ENCODE measurements at places on chromosomes 16 and 17.

GRCh38 chr16:72202014-72202413 is 30.1 kb upstream of the PMFBP1 start:
- DNase-seq = no peak

DNA sequence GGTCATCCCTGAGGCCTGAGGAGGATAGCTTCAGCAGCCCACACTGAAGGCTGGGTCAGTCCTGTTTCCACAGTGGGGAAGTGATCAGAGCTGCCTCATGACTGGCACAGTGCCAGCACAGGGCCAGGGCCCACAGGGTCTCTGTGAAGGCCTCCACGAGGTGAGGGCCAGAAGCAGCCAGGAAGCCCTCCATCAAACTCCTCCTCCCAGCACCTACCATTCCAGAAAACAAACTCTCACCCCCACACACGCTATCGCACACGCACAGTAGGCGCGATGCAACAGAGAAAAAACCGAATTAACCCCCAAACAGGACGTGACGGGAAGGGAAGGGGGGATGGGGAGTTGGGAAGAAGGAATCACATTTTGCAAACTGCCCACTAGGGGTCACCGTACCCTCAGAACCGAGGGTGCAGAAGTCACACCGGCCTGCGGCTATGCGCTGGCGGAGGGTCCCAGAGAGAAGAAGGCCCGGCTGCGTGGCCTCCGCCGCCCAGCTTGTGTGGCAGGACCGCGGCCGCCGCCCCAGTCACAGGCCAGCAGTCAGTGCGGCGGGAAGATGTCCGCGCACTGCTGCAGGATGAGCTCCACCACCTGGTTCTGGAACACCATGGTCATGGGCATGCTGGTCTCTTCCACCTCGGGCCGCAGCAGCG is 37.6 kb downstream of the ARHGAP27 start:
- peak; percentile 72 for DNase-seq

- DNase-seq = peak; percentile 83
Observed at GRCh38 chr17:48160177-48161081, 52.9 kb downstream of the SNX11 start.

- no peak for DNase-seq
Observed at GRCh38 chr16:89562939-89563338, 2.5 kb downstream of the RPL13 start.

DNA sequence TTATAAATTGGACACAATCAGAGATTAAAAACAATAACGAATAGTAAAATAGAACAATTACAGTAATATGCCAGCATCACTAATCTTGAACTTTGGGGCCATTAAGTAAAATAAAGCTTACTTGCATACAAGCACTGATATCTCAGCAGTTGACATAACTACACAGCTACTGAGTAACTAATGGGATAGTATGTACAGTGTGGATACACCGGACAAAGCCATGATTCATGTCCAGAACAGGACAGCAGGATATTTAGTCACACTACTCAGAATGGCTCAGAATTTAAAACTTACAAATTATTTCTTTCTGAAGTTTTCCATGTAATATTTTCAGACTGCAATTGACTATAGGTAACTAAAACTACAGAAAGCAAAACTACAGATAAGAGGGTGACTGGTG is 427.5 kb downstream of the CDH13 start:
- no peak for DNase-seq

GRCh38 chr17:21129023-21129681 is 2.4 kb downstream of the DHRS7B start:
- no peak for DNase-seq

- DNase-seq = no peak
Observed at GRCh38 chr17:52134641-52135040, 23.9 kb downstream of the CA10 start.

- no peak for DNase-seq
Observed at GRCh38 chr16:86931410-86931941, 353.1 kb downstream of the FOXL1 start.

DNA sequence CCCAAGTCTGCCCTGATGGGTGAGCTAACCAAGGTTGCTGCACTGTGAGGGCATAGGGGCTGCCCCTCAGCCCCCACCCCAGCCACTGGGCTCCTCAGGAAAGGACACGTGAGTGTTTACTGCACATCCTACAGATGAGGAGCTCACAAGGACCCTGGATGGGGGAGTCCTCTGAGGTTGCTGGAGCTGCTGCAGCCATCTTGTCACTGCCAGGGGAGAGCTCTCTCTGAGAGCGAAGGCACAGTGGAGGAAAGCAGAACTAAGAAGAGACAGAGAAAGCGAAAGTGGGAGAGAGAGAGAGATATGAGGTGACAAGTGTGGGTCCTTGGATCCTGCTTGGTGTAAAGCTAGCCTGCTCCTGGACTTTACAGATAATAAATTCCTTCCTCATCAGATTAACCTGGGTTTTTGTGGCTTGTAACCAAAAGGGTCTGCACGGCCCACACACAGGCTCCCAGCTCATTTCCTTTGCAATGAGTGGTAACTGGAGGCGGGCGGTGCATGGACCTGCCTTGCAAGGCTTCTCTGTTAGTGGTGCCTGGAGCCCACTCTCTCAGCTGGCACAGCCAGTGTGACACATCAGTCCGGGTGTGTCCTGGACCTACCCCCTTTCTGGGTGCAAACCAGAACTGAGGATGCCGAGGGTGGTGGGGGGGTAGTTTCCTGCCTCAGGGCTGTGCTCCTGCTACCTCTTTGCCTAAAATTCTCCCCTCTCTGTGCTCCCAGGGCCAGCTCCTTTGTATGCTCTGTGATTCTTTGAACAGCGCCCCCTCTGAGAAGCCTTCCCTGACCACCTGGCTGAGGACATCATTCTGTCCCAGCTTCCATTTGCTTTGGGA is 14.2 kb downstream of the SNX20 start:
- no peak for DNase-seq

DNA sequence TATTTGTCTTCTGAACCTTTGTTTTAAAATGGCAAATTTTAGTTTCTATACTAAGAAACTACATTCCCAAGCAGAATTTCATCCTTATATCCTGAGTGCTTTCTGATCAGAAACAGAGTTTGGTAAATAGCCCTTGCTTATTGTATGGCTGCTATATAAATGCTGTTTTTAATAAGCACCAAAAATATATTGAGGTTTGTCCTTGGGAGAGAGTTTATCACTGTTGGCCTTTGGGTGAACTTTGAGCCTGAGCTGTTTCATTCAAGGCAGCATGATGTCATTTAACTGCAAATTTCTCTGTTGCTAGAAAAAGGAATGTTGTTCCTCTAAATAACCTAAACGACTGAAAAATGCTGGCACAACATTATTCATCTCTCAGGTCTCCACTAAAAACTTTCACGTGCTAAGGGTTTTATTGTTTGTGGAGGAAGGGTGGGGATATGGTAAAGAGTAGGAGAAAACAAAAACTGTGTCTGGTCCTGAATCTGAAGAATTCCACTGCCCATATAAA is 334.3 kb upstream of the TBX2 start:
- no peak for DNase-seq

- no peak for DNase-seq
Observed at GRCh38 chr17:12037970-12038369, 17.3 kb downstream of the MAP2K4 start.

DNA sequence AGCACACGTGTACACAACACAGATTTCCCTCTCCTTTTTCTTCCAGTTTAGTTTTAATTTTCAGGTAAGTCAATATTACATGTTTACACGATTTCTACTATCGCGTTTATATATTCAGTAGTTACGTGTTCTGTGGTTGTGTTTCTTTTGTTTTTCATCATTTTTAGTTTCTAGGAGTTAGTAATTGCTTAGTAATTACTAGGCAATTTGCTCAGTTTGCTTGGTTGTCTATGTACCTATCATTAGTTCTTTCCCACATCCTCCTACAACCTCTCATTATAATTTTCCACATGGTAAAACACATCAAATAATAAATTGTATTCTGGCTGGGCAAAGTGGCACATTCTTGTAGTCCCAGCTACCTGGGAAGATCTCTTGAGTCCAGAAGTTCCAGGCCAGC is 24.6 kb upstream of the GUCY2D start:
- DNase-seq = no peak

GRCh38 chr16:1060416-1061340 is 11.9 kb upstream of the SSTR5 start:
- DNase-seq = no peak

- no peak for DNase-seq
Observed at GRCh38 chr16:86549076-86549892, 5.8 kb downstream of the MTHFSD start.

DNA sequence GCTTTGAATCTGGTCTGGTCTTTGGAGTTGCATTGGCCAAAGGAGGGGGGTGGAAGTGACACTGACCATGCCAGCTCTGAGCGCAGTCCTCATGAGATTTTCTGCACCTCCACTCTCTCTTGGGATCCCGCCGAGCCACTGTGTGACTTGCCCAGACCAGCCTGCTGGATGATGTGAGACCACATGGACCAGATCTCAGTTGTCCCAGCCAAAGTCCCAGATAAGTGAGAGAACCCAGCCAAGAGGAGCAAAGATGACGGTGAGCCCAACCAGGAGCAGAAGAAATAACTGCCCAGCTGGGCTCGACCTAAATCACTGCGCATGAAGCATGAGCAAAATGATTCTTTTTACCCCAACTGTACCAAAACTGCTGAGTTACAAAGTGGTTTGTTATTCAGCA is 96.5 kb upstream of the ERCC4 start:
- DNase-seq = no peak

GRCh38 chr17:69819316-69820087 is 255.5 kb upstream of the KCNJ16 start:
- no peak for DNase-seq

DNA sequence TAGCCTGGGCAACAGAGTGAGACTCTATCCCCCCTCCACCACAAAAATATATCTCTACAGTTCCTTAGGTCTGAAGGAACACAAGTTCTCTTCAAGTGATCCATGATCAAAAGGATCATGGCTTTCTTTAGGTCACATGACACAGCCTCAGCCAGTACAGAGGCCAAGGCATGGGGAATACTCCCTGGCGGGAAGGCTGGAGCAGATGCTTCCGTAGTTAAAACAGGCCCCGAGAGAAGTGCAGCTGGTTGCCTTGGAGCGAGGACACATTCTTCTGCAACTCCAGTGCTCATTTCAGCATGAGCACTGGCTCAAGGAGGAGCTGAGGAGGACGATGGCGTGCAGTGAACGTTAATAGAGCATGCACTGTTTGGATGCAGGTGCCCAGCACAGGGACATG is 13.5 kb downstream of the CDIP1 start:
- DNase-seq = no peak

DNA sequence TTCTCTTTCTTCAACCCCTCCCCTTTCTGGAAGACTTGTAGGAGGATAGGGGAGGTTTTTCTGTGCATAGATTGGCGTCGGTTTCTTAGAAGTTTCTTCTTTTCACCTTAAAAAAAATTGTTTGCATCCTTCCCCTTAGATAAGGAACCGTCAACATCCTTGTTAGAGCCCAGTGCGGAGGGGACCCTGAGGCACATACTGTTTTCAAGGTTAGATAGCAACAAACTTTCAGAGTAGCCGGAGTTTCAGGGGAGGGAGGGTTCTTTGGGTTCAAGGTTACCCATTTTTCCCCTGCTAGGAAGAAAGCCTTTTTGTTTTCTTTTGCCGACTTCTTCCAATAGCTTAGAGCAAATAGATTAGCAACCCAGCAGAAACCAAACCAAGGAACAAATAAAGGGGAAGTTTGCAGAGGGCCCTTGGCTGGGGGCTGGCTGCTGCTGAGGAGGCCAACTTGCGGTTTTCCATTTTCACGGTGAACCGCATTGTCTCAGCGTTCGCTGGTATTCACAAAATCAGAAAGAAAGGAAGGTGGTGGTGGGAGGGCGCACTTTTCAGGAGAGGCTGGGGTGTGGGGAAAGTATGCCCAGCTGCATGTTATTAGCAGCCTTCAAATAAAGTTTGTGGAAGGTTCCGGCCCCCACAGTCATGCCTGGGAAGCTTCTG is 28.8 kb downstream of the MSI2 start:
- no peak for DNase-seq

DNA sequence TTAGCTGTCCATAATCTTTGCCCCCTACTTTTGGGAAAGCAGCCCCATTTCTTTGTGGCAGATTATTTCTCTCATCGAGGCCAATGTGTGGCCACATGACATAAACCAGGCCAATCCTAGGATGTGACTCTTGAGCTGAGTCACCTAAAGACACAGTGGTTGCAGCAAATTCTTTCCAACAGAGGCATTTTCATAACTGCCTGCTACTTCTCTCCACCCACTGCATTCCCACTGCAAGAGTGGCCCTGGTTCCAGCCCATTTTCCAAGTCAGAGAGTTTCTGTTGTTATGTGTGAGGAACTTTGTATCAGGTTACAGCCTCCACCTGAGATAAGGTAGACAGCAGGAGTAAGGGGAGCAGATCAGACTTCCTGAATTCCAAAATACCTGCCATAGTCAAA is 195.2 kb downstream of the RGS9 start:
- no peak for DNase-seq

- no peak for DNase-seq
Observed at GRCh38 chr17:70588003-70588402, 418.7 kb downstream of the KCNJ2 start.

DNA sequence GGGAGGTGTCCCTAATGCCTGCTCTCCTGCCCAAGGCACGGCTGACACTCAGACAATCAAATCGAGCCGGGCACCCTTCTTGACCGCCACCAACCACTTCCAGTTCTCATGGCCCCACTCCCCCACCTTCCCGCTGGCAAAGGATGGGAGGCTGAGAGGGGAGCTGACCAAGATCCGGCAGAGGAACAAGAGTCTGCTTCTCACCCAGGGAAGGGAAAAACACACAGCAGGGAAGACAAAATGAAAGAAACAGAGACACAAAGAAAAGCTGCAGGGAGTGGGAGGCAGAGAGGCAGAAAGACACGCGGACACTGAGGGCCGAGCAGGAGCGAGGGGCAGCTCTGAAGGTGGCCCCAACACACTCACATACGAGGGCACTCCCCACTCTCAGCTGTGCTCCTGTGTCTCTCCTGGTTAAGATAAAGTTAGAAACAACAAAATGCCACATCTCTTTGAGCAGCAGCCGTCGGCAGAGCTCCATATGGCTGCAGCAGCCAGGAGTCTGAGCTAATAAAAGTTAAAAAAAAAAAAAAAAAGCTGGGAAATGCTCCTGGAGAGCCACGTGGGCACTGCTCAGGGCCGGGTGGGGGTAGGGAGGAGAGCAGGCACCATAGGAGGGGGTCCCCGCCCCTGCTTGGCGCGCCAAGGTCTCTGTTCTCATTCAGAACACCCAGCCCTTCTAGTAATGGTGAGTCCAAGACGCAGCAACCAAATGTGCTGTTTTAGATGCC is 7.4 kb downstream of the LRRC75A start:
- DNase-seq = no peak

DNA sequence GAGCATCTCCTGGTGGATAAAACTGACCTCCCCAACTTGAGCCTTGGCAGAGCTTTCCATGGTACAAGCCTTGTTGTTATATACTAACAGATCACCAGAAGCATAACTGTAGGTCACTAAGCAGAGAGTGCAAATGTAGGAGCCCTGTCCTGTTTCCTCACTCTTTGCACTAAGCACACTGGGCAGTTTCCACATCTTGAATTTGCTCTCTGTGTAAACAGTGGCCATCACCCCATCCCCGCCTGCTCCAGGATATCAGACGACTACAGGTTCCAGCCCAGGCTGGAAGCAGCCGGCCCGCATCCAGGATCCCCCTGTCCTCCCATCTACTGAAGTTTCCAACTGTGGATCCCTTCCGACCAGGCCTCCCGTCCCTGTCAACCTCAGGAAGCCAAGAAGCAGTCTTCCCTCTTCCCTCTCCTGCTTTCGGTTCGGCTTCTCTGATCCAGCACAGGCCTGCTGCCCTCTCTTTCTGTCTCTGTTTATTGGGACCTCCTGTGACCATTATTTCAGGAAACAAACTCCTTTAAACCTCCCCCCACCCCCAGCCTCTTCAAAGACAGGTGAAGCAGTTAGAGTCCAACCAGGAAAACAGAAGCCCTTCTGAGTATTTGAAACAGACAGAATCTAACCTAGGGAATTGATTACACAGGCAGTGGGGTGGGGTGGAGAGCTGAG is 22.6 kb upstream of the CACNG4 start:
- no peak for DNase-seq

GRCh38 chr16:85491058-85491771 is 121.9 kb upstream of the GSE1 start:
- peak; percentile 83 for DNase-seq
